ENCODE measurements at places on chromosomes 6 and 20.

DNA sequence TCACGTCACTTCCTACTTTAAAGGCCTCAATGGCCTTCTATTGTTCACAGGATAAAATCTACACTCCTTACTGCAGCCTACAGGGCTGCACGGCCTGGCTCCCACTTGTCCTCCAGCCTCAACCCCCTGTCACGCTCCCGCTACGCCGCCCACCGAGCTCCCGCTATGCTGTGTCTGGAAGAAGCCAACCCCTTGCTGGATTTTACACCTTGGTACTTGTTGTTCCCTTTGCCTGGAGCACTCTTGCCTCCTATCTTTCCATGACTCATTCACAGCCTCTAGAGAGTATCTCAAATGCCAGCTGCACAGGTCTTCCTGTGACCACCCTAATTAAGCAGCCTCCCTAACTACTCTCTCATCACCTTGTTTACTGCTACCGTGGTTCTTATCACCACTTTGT lies 259.9 kb downstream of the PRKN start:
- no peak for DNase-seq

- no peak for DNase-seq
These were observed 81.6 kb upstream of the MLN start for GRCh38 chr6:33885132-33886057.

GRCh38 chr6:156841508-156841907 lies 64.3 kb downstream of the ARID1B start:
- DNase-seq, result no peak

- DNase-seq, result no peak
These were observed 13.6 kb upstream of the GOPC start for GRCh38 chr6:117615750-117616390.

GRCh38 chr20:62946918-62947317 lies 5.6 kb upstream of the SLC17A9 start:
- no peak for DNase-seq

DNA sequence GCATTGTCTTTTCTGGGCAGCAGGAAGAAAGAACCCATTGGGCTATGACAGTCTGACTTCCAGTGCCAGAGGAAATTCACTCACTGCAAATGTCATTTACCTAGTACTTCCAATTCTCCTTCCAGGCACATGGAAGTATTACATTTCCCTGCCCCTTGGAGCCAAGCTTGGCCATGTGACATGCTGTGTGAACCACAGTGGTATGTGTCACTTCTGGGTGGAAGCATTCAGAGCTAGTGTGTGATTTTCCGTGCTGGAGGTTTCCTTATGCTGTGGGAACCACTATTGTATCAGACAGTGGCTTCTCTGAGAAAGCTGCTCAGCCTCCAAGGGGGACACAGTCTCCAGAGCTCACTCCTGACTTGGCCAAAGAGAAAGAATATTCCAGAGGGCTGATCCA lies 387.6 kb downstream of the CDC5L start:
- DNase-seq, result no peak

GRCh38 chr6:14929291-14929690 lies 316.6 kb upstream of the JARID2 start:
- no peak for DNase-seq
